ENCODE measurements at places on chromosomes 7 and 10. TPM values are rescaled to one million over a fixed set of nuclear protein-coding genes. Genes with fewer than 3 reads are reported as not detected.

DNA sequence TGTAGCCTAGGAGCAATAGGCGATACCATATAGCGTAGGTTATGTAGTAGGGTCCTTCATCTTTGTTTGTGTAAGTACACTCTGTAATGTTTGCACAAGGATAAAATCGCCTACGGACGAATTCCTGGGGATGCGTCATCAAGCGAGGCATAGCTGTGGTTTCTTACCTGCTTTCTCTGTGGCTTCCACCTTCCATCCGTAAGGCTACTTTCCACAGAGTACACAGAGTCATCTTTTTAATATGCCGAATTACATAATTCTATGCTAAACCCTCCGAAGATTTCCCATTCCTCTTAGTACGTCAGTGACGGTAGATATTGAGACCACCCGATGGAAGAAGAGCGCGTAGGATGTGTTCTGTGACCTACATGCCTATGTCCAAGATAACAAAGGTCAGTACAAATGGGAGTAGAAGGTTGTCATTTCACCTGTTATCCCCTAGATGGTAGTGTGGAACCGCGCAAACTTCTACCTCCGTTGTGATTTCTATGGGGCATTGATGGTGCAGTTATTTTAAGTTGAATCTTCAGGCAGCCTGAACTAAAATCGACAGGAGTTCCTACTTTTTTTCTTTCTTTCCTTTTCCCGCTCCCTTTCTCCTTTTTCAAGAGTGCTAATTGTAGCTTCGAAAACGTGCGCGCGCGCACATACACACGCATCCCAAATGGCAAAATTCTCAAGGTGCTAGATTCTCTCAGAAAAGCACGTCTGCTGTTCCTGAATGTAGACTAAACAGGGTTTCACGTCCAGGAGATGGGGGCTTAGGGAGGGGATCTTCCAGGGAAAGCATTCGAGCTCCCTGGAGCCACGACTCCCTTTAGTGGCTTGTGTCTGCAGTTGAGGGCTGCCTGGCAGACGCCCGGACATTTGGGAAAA, 111.7 kb upstream of the MBL2 start:
- H3K27me3 ChIP-seq = no peaks in the 10 kb centered on the region
- H3K4me1 ChIP-seq = peaks cover 6% of the 10 kb centered on the region
- H3K4me3 ChIP-seq = no peak overlapping the region
- H3K27ac ChIP-seq = no peak overlapping the region

- no peak for DNase-seq
- no peak overlapping the region for H3K4me3 ChIP-seq
- H3K27me3 ChIP-seq = no peaks in the 10 kb centered on the region
- no peaks in the 10 kb centered on the region for H3K36me3 ChIP-seq
- no peak overlapping the region for H3K27ac ChIP-seq
Observed at GRCh38 chr7:51082096-51082840, 234.3 kb downstream of the COBL start.

DNA sequence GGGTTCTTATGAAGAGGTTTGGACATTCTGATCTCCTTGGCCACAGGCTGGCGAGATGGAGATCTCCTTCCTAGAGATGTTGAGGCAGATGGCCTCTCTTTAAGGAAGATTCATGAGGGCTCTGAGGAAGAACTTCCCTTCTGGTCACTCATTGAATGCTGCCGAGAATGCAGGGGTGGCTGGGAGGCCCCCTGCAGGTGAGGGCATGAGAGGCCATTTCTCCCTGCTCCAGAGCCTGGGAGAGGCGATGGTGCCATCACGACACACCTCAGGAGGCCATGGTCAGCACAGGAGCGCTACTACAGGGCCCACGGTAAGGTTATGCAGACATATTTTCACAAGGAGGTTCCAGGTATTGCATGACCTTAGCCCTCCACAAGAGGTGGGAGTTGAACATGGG, 40.2 kb downstream of the CXCL12 start:
- no peak overlapping the region for H3K4me3 ChIP-seq
- H3K27ac ChIP-seq = no peak overlapping the region
- H3K36me3 ChIP-seq = no peaks in the 10 kb centered on the region
- H3K4me1 ChIP-seq = no peaks in the 10 kb centered on the region
- no peaks in the 10 kb centered on the region for H3K27me3 ChIP-seq
- no peak for DNase-seq

GRCh38 chr7:133688483-133689239, 435.8 kb downstream of the EXOC4 start:
- no peaks in the 10 kb centered on the region for H3K36me3 ChIP-seq
- H3K4me3 ChIP-seq = no peak overlapping the region

DNA sequence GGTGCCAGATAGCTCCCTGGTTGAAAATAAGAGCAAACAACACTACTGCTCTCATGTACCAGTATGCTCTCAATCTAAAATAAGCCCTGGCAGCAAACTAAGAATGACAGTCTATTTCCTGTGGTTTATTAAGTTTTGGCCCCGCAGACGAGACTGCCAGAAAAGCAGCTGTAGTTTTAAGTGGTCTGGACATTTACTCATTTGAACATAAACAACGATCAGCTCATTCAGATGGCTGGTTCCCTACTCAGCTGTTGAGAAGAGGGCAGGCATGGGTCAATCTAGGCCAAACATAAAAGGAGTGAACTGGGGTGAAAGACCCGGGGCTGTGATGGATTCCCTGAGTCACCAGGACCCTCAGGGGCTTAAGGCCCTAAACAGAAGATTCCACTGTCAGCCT, 4.5 kb downstream of the TRIL start:
- H3K36me3 ChIP-seq = no peaks in the 10 kb centered on the region
- DNase-seq = no peak
- H3K27me3 ChIP-seq = no peaks in the 10 kb centered on the region

DNA sequence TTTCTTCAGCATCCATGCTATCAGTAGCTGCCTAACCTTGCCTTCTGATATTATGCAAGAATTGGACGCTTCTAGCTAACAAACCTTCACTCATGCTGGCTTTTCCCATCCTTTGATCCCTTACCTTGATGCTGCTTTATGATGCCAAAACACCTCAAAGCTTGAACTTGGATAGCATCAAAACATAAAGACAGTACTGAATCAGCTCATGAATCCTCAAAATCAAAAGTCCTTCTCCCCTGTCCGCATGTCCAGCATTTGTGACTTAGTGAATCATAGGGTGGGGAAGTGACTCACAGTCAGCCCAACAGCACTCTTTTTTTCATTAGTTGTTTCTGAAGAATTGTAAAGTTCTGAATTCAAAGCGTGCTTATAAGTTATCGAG, 89.5 kb upstream of the PIK3CG start:
- no peak overlapping the region for H3K4me3 ChIP-seq
- DNase-seq = no peak

DNA sequence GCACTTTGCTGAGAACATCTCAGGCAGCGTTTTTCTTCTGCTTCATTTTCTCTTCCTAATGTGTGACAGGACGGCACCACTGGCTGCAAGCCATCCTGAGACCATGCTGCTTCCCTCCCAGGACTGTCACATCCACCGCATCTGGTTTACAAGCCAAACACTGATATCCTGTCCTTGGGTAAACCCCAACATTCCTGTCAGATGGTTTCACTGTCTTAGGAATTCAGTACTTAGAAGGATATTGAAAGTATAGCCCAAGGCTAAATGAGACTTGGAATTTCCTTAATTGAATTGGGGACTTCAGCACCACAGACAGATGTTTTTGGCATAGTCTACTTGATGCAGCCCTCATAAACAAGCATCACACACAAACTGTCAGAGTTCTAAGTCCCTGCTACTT, 74.2 kb upstream of the PLXNA4 start:
- no peaks in the 10 kb centered on the region for H3K4me1 ChIP-seq
- no peaks in the 10 kb centered on the region for H3K36me3 ChIP-seq
- H3K27me3 ChIP-seq = no peaks in the 10 kb centered on the region
- H3K27ac ChIP-seq = no peak overlapping the region
- DNase-seq = no peak

The NCAPG2 gene
- 6.5 TPM for total RNA-seq
